Stimulated activated CD8-positive, alpha-beta memory T cell treated with anti-CD3 and anti-CD28 coated beads, Interleukin-4, amount 100 ng/mL, for 1 hour (primary cell): ENCODE measurements at places on chromosomes 4 and X.

GRCh38 chr4:185710487-185710995 is 101.5 kb downstream of the SORBS2 start:
- DNase-seq, result no peak

DNA sequence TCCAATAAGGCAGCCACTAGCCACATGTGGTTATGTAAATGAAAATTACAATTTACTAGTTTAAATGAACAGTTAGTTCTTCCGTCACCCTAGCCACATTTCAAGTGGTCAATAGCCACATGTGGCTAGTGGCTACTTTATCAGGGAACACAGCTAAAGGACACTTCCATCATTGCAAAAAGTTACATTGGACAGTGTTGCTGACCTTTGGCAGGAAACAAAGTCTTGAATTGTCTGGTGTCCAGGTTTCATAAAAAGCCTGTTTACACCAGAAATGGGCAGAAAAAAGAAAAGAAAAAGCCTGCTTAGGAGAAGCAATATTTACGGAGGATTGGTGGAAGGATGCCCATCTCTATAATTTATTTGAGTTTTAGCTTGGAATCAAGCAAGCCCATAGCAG is 38.6 kb downstream of the RWDD4 start:
- no peak for DNase-seq

DNA sequence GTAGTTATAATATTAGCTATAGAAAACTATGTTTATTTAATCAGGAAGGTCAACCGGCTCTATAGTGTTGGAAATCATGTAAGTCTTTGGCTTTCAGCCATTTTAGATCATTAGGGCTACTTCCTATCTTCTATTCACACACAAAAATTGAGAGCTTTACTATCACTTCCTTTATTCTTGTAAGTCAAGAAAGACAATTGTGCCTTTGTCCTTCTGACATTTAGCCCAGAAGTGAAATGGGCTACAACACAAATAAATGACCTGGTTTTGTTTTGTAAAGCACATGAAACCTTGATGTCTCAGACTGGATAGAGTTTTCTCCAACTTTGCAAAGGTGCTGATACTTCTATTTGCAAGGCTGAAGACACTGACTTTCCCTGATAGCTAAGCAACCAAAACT is 122.4 kb upstream of the ACSL4 start:
- no peak for DNase-seq

DNA sequence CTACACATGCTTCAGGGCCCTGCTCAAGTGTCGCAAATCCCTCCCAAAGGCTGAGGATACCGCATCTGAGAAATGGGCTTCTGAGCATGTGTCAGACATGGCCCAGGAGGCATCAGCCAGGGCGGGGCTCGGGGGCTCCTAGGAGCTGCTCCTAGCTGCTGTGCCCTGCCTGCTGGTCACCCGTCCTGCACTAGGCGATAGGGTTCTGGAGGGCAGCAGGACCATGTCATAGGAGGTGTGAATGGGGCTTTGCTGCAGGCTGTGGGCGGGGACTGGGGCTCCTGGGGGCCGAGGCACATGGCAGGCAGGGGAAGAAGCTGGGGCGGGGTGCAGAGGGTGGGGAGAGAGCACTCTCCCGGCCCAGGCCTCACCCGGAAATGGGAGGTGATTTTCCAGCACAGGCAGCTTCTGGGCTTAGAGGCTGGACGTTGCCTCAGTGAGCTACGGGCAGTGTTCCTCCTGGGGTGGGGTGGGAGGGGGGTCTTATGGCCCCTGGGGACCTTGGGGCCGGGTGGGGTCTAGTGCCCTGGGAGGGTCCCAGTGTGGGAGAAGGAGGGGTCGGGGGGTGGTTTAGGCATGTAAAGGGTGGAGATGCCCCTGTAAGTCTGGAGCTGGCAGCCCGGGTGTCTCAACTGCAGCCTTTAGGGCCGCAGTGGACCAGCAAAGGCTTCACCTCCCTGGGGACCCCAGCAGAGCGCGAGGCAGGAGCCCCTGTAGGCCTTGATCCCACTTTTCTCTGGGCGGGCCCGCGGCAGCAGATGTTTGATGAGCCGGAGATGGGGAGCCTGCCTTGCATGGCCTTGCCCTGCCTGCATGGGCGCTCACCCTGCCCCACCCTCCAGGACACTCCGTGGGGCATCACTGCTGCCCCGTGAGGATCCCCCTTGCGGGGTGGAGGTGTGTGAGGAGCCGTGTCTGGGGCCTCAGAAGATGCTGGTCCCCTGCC is 98.6 kb upstream of the LRPAP1 start:
- no peak for DNase-seq

GRCh38 chr4:146143888-146144287 is 31.6 kb upstream of the LSM6 start:
- DNase-seq, result no peak
